ENCODE measurements at places on chromosomes 5 and 9.

GRCh38 chr5:4361753-4362152 lies 766.1 kb downstream of the IRX1 start:
- DNase-seq: no peak

GRCh38 chr5:179192891-179193470 lies 132.8 kb downstream of the ZNF354C start:
- DNase-seq: no peak

DNA sequence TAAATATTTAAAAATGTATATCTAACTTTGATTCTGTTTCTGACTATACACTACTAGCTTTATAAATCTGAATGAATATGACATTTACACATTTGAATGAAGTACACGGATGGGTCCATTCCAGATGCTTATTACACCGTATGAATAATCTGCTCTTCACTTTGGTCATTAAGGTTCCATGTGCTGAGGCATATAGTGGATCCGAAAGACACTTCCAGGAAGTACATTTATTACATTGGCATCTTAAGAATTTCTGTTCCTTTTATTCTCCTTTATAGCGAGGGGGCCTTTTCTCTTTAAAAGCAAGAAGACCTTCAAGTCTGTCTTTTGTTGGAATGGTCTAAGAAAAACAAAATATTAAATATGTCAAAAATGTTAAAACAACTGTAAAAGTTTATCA lies 147.6 kb downstream of the AUH start:
- no peak for DNase-seq

DNA sequence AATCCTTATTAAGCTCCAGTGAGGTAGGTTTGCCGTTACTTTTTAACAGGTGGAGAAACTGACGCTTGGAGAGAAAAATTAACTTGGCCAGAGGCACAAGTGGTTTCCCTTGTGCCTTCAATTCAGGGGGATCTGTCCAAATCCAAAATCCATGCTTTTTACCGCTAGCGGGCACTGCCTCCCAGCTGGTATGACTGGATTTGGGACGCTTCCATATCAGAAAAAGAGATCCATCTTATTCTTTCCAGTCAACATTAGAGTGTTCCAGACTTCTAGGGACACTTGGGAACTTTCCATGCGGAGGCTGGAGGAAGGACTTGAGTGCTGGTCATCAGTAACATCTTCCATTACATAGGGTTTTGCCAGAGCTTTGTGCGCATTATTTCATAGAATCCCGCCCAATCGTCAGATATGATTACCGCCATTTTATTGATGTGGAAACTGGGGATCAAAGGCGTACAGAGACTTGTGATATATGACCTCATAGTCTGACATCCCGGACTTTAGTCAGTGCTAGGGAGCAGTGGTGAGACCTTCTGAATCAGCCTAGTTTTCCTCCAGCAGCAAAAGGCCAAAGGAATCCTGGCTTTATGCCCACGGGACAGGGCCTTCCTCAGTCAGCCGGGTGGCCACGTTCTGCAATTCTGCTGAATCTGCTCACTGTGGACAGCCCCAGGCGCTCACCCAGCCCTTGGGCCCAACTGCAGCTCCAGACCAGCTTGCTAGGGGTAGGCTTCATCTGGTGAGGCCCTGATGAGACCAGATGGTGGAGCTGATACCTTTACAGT lies 1.1 kb upstream of the GNPDA1 start:
- DNase-seq: no peak

DNA sequence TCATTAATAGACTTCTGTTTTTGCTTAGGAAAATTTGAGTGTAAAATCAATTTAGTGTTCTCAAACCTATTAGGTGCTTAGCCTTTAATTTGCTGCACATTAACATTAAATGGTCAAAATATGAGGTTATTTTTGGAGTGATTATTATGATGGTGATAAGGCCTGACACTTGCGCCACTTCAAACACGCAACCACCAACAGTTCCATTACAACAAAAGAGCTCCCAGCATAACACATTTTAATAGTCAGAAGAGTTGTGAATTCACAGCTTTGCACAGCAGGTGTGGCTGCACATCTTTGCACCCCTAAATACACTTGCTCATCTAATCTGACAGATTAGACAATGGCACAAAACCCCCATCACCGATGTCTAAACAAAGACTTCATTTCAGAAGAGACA lies 940.7 kb downstream of the NR2F1-AS1 start:
- no peak for DNase-seq

GRCh38 chr5:76720988-76721569 lies 5.2 kb downstream of the F2R start:
- DNase-seq: no peak

- peak; percentile 12 for DNase-seq
Observed at GRCh38 chr9:77751341-77752091, 103.4 kb upstream of the GNA14 start.

DNA sequence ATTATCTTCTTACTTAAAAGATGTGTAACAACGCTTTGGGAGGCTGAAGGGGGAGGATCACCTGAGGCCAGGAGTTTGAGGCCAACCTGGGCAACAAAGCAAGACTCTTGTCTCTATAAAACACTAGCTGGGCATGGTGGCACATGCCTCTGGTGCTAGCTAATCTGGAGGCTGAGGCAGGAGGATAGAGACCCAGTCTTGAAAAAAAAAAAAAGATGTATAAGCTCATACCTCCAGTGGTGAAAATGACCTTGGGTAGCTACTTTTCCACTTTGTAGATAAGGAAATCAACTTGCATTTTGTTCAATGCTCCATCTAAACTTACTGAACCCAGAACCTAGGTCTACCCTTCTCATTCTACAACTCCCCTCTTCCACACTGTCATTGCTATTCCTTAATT lies 16.6 kb downstream of the ARRDC3 start:
- no peak for DNase-seq

GRCh38 chr9:88224938-88225337 lies 86.7 kb upstream of the SPATA31C2 start:
- DNase-seq: no peak

DNA sequence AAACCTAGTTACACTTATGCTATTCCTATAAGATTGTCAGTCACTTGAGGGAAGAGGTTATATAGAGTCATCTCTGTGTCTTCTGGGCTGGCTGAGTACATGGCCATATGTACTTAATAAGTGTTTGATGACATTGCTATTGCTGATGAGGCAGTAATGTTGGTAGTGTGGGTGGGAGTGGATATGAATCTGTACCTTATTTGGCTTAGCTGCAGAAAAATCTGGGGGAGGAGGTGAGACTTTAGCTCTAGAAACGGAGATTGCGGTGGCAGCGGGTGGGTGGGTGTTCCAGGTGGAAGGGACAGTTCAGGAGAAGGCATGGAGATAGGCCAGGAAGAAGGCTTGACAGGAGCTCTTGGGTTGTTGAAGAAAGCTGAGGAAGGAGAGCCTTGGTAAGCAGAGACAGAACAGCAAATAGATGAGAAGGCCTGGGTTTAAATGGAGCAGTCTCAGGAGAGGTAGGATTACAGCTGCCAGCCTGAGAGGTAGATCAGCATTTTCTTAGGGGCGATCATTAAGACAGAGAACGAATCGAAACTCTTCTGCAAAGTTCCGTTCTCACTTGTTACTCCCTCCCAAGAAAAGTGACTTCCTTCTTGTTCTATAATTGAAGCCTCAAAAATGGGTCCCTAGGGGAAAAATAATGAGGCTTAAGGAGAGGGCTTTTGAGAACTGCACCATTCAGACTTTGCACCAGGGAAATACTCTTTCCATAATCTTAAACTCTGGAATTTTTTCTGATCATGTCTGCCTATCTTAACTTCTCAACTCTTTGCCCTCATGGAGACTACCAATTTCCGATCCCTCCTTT lies 160.5 kb downstream of the UNC13B start:
- DNase-seq: no peak

DNA sequence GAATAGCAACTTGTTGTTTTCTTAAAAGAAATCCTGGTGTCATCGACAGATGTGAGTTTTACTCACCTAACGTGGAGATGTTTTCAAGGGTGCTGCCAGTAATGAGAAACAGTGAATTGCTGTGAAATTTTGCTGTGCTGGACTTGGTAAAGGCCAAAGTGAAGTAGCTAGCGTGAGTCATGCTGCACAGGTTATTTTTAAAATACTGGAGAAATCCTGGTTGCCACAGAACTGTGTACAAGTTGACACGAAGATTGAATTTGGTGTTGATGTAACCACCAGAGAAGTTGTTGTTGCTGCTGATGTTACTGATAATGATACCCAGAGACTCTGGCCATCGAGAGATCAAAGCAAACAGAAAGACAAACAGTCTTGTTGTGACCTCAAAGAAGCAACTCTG lies 187.9 kb upstream of the NFIL3 start:
- no peak for DNase-seq

DNA sequence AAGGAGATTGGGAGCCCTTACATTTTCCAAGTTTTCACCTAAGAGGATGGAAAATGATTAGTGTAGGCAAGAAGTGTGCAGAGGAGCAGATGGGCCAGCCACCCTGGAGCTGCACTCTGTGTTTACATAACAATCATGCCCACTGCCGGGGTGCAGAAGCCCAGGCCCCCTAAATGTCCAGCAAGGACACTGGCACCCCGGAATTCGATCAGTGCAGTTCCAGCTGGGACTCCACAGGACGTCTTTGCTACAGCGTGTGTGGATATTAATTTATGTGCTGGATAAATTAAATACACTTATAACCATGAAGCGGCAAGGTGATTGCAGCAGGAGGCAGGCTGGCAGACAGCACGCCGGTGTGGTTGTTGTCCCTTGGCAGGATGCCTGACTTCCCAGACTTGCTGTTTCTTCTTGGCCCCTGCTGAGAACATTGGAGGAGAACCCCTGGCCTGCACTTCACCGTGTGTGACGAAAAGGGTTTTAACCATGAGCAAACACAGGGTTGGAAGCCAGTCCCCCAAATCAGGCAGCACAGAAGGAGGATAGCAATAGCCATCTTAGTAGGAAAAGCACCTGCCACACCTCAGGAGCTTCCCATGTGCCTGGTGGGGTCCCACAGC lies 73.7 kb downstream of the GADD45G start:
- DNase-seq: no peak

Data from stimulated activated CD4-positive, alpha-beta T cell treated with anti-CD3 and anti-CD28 coated beads, Interleukin-4, amount 100 ng/mL, for 24 hours (primary cell).